NAMALWA (cell line): ENCODE measurements at places on chromosomes 6 and 20.
A peak's percentile ranks its signal among the peaks of the same experiment; 100 is the strongest.

DNA sequence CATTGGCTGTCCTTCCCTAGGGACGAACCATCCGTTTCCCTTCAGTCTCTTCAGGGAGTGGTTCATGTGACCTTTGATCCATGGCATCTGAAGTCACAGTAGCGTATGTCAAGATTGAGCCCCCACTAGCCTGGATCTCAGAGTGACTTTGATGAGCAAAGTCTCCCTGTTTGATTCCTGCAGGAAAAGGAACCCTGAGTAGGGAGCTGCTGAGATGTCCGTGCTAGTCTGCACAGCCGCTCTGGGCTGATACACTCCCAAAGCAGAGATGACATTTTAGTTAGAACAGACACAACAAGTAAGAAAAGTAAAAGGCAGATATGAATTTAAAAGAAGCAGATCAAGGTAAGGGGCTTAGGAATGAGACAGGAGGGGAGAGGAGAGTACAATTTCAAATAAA lies 899.4 kb downstream of the C6orf118 start:
- DNase-seq = no peak

DNA sequence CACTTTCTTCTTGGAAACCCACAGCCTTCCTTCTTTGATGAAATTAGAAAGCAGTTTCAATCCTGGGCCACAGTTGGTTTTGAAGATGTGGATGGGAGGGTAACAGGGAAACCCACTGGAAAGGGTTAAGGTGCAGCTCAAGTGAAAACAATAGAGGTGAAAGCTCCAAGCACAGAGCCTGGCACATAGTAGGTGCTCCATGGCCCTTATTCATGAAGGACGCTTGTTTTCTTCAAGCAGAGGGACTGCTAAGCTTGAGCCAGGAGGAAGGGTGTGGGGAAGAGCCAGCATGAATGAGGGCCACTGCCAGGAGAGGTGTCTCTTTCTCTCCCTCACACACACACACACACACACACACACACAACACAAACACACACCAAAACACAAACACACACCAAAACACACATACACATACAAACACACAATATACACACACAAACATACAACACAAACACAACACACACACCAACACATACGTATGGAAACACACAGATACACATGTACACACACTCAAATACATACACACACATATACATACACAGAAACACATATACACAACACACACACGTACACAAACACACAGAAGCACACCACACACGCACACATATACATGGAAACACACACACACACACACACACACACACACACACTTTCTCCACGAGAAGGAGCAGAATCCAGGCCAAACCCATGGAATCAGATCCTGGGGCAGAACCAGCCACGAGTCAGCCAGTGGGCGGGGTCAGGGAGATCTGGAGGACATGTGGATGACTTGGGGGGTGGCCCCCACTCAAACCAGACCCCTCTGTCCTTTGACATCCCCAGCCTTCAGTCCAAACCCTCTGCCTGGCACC lies 23.7 kb upstream of the RBPJL start:
- no peak for DNase-seq

DNA sequence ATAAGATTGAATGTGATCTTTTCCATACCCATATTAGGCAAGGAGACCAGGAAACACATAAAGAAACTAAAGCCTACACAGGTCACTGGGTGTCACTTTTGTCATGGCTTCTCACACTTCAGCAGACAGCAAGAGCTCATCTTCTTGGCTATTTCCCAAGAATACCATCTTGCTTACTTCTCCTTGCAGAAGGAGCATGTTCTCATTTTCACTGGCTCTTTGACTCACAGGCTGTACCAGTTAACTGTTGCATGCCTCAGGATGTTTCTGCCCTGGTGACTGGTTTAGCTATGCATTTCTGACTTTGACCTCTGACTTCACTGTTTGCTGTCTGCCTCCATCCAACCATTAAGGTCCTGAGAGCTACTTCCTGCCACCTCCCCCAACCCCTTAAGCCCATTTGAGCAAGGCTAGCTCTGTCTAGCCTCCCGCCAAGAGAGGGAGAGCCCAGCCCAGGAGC lies 40.3 kb upstream of the OGFRL1 start:
- peak; percentile 64 for DNase-seq

DNA sequence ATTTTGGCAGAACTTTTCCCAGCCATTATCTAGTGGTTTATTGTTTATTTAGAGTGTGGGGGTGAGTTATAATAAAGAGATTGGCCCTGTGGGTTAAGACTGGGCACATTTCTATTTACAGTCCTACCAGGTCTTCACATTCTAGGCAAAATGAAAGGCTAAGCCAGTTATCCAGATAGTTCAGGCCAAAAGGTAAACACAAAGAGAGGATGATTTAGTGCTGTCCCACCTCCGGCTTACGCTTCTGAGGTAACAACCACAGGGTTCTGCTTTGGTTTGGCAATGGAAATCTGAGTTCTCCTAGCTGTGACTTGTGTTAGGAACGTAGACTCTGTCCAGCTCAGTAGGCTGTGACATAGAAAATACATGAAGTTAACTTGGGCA lies 50.3 kb upstream of the PTPRK start:
- no peak for DNase-seq
